SK-N-SH treated with all-trans-retinoic acid at 6 μM for 48 hours (cell line): ENCODE measurements at places on chromosomes 13 and 19.

DNA sequence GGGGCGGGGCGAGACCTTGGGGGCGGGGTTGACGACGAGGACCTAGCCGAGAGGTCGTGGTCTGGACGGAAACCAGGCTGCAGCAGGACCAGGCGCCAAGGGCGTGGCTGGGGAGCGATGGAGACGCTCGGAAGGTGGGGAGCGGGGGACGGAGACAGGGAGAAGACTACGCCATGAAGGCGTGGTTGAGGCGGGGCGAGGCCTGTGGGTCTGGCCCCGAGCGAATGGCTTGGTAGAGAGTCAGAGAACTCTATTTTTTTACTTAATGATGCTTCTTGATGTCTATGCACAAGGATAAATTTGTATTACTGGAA, 674 bp upstream of the FBXL12 start:
- peak; percentile 85 for ATAC-seq

DNA sequence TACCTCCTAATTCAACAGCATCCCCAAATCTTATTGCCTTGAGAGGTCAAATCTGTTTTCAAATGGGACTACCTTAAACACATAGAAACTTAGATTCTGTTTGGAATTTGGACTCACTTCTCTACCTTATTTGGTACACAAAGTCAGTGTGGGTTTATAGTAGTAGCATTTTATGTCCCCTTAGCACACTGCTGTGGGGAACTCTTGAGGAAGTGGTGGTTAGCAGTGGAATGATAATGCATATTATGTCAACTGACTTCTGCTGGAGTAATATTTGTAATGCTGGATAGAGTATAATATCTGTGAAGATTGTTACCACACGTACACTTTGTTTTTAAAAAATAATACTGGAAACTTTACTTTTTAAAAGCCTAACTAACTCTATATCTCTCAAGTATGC, 386.3 kb downstream of the NDFIP2 start:
- no peak; the same call in 2 of the 3 replicates for ATAC-seq

GRCh38 chr13:42631181-42631580, 57.2 kb downstream of the TNFSF11 start:
- ATAC-seq, result no peak

DNA sequence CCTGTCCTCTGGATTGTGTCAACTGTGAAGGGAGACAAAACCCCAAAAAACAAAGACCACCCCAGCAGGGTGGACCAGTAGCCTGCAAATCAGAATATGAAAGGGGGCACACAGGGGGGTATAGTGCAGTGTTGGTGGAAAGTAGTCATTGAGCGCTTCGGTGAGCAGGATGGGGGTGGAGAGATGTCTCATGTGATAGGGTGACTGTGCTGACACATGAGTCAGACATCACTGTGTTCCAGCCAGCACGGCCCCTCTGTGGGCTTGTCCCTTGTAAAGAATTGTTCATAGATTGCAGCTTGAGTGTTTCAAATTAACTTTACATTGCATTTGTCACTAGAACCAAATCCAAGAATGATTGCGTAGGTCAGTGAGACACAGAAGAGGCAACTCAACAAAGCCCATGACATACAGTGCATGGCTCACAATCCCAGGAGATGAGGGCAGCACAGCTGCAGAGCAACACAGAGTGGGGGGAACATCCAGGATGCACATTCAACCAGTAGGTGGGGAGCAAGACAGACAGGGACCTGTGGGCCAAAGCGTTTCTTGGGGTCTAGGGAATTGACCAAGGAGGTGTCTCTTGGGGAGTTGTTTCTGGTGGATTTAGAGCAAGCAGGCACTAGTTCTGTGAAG, 7.5 kb downstream of the ZNF440 start:
- ATAC-seq, result no peak

- peak; percentile 36; the same call in 1 of the 3 replicates for ATAC-seq
Observed at GRCh38 chr19:22622901-22623840, 11.0 kb upstream of the ZNF492 start.

GRCh38 chr13:31191748-31192147, 8.0 kb upstream of the B3GLCT start:
- no peak for ATAC-seq

DNA sequence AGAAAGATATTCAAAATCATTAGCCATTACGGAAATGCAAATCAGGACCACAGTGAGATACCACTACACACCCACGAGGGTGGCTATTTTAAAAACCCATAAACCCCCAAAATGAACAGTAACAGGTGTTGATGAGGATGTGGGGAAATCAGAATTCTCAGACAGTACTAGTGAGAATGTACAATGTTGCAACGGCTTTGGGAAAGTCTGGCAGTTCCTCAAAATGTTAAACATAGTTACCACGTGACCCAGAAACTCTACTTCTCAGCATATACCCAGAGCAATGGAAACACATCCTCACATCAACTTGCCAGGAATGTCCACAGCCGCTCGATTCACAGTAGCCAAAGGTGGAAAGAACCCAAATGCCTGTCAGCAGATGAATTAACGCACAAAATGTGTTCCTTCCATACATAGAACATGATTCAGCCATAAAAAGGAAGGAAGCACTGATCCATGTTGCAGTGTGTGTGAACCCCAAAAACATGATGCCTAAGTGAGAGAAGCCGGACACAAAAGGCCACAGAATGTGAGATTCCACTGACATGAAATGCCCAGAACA, 7.0 kb downstream of the PLVAP start:
- ATAC-seq, result no peak

- no peak for ATAC-seq
Observed at GRCh38 chr13:31011901-31012654, 79.6 kb downstream of the TEX26 start.

DNA sequence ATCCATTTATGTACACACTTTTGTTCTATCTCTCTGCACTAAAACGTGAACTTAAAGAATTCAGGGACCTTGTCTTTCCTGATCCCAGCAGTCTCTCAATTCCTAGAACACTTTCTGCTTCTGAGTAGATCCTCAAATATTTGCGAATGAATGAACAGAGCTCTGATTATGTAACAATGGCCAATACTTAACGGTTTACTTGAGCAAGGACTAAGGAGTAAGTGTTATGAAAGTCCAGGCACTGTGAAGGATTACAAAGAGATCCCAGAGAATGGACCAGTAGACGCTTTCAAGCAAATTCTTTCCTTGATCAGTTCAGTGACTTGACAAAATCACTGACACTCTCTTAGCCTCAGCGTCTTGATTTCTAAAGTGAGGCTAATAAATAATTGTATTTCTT, 514.5 kb upstream of the KLHL1 start:
- no peak for ATAC-seq
